T-helper 2 cell (primary cell): ENCODE measurements at places on chromosomes 7 and 10.

DNA sequence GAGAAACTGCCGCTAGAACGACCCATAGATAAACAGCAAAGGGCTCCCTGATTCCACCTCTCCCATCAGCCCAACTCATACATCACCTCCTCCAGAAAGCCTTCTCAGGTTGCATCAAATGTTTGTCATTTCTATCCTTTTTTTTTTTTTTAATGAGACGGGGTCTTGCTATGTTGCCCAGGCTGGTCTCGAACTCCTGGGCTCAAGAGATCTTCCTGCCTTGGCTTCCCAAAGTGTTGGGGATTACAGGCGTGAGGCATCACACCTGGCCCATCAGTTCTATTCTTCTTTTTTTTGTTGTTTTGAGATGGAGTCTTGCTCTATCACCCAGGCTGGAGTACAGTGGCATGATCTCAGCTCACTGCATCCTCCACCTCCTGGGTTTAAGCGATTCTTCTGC is 7.0 kb downstream of the SPACDR start:
- no peak for DNase-seq

DNA sequence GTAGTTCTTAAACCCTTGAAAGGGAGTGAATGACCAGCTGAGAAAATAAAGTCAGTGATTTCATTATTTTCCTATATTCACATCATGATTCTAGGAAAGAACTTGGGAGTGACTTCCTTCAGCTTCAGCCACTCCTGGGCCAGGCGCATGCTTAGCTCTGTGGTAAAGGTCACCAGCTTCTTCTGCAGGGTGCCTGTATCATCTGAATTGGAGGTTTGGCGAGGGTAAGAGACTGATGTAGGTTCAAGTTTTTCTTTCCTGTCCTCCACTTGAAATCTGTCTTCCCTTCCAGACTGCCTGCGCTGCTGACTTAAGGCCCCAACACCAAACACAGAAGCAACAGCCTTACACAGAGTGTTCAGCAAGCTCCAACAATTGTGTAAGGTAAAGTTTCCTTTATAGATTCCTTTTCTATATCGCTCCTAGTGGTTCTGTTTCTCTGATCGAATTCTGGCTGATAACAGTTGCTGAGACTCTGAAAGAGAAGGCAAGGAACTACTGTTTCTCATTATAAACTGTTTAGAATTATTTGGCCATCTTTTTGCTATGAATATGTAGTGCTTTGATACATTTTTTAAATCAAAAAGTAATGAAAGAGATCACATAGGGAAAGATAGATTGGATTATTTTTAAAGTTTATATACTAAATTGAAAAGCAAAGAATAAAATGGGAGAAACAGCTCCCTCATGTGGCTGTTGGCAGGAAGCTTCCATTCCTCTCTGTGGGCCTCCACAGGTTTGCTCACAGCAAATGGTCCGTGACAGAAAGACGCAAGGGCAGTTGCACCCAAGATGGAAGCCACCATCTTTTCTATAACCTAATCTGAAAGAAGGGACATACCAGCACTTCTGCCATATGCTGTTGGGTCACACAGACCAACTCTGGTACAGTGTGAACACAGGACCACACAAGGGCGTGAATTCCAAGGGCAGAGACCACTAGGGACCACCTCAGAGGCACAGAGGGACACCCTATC is 14.0 kb downstream of the GATAD1 start:
- no peak for DNase-seq

- DNase-seq = no peak
Measured at GRCh38 chr7:111986601-111987000, 219.6 kb downstream of the DOCK4 start.

- no peak for DNase-seq
Measured at GRCh38 chr7:20438694-20439376, 108.1 kb downstream of the ITGB8 start.

- no peak for DNase-seq
Measured at GRCh38 chr7:96100737-96101136, 221.2 kb downstream of the SLC25A13 start.

- no peak for DNase-seq
Measured at GRCh38 chr10:97333351-97333600, 1.3 kb downstream of the FRAT2 start.

DNA sequence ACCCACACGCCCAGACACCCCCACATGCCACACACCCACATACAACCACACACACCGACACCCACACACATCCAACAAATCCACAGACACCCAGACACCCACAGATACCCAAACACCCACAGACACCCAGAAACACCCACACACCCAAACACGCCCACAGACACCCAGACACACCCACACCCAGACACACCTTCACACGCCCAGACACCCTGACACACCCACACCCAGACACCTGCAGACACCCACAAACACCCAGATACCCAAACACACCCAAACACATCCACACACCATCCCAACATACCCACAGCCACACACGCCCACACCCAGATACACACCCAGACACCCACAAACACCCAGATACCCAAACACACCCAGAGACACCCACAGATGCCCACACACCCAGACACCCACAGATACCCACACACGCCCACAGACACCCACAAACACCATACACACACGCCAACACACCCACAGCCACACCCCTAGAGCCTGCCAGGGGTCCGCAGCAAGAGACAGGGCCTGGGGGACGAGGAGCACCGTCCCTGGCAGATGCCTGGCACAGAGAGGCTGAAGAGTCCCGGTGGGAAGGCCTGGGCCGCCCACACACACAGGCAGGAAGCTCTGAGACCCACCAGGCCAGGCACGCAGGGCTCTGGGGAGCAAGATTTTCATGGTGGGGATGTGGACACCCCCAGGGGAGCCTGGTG is 28.5 kb downstream of the CYP2W1 start:
- DNase-seq = no peak

DNA sequence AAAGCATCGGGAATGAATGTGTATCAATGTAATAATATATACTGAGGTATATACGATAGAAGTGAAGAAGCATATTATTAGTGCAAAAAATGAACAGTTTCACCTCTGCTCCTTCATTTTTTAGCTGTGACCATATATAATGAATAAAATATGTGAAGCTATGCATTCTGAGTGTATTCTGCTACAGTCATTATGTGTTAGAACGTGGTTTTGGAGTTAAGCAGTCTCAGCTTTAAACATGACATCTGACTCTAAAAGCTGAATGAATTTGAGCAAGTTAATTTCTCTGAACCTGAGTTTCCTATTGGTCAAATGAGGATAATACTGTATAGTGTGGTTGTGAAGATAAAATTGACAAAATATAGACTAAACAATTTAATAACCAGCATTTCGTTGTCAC is 358.1 kb downstream of the SUGCT start:
- DNase-seq = no peak

DNA sequence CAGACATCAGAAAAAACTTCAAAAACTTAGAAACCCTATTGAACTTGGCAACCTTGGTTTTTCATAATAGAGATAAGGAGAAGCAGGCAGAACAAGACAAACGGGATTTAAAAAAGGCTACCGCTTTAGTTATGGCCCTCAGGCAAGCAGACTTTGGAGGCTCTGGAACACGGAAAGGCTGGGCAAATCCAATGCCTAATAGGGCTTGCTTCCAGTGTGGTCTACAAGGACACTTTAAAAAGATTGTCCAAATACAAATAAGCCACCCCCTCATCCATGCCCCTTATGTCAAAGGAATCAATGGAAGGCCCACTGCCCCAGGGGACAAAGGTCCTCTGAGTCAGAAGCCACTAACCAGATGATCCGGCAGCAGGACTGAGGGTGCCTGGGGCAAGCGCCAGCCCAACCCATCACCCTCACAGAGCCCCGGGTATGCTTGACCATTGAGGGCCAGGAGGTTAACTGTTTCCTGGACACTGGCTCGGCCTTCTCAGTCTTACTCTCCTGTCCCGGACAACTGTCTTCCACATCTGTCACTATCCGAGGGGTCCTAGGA is 115.3 kb downstream of the NRCAM start:
- no peak for DNase-seq

DNA sequence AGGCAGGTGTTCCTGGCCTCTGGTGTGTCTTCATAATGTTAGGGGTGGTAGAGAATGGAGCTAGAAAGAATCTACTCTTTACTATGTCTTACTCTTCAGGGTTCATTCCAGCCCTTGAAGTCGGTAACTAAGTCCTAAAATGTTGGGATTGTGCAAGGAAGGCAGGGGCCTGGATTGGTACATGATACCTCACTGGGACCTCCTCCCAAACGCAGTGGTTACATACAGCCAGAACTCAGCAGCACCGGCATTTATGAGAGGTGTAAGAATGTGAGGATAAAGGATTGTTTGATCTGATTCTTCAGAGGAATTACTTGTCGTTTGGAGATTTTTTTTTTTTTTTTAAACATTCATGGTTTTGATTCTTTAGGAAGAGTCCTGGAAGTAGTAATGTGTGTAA is 6.9 kb downstream of the COMTD1 start:
- DNase-seq = no peak

GRCh38 chr10:80429521-80429973 is 21.2 kb downstream of the PRXL2A start:
- DNase-seq = no peak

DNA sequence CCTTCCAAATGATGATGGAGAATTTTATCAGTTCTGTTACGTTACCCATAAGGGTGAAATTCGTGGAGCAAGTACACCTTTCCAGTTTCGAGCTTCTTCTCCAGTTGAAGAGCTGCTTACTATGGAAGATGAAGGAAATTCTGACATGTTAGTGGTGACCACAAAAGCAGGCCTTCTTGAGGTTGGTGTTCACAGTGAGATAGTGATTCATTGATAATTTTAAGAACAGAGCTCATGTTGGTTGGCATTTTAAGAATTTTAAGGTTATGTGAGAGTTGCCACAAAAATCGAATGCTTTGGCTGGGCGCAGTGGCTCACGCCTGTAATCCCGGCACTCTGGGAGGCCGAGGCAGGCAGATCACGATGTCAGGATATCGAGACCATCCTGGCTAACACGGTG is 25.9 kb downstream of the TAX1BP1 start:
- no peak for DNase-seq

GRCh38 chr7:101200862-101201599 is at the start of gene MOGAT3:
TSS of gene MOGAT3 (minus strand) at chr7:101201036. CDS start at chr7:101200854, 182 bp downstream.
- DNase-seq = no peak

DNA sequence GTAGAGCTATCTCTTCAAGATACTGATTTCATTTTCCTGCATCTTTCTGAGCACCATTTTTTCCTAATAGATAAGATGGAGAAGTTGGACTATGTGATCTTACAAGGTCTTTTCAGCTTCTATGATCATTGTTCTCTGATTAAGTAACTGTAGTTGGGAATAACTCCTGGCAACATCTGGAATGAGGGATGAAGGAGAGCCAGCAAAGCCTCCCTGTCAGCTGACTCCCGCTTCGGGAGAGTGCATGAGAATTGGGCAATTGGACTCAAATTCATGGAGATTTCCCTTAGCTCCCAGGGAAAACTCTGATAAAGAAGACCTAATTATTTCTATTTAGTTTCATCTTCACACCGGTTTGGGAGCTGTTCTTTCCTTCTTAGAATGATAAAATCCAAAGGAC is 146.1 kb downstream of the CCDC71L start:
- DNase-seq = no peak
